Stimulated activated CD4-positive, alpha-beta T cell treated with anti-CD3 and anti-CD28 coated beads, TNF-alpha, amount 100 ng/mL, for 48 hours (primary cell): ENCODE measurements at places on chromosomes 6 and 20.

- no peak for DNase-seq
These were observed 16.4 kb downstream of the RNF217 start for GRCh38 chr6:124978451-124979293.

DNA sequence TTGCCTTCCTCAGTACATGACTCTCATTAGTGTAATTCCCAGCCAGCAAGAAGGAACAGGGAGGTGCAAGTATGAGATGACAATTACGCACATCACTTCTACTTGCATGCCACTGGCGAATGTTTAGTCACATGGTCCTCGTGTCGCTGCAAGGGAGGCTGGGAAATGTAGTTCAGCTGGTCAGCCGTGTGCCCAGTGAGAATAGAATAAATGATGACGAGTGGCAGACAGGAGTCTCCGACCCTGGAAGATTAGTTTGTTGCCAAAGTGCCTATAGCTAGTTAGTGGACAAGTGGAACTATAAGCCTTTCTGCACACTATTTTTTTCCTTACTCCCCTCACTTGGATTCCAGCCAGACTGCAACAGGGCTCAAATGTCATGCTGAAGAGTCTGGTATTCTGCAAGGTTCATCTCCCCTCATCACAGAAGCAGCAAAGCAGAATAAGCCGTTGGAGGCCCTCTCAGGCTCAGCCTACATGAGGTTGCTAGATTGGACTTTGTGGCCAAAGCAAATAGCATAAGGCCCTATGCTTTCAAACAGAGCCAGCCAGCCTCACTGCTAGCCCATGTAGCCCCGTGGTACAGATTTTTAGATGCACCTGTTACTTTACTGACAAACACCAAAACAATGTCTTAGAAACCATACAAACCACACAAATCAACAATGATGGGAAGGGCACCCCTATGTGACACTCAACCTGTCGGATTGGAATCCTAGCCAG is 9.7 kb downstream of the LINC00237 start:
- DNase-seq, result no peak

DNA sequence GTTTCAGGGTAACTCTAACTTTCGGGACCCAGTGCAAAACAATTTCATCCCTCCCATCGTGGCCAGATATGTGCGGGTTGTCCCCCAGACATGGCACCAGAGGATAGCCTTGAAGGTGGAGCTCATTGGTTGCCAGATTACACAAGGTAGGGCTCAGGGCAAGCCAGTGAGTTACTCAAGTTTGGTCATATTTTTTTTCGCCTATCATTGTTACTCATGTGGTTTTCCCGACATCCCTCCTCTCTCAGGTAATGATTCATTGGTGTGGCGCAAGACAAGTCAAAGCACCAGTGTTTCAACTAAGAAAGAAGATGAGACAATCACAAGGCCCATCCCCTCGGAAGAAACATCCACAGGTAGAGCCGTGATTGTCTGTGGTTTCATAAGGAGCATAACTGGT is 58.2 kb downstream of the DCBLD1 start:
- no peak for DNase-seq

- DNase-seq, result no peak
These were observed 14.3 kb upstream of the FAM135A start for GRCh38 chr6:70398783-70399728.

GRCh38 chr6:115485400-115485799 is 575.3 kb downstream of the FRK start:
- no peak for DNase-seq

- no peak for DNase-seq
These were observed 98.5 kb downstream of the F13A1 start for GRCh38 chr6:6221787-6222535.
